ENCODE measurements at places on chromosomes 11 and 22.

- no peak for DNase-seq
Observed at GRCh38 chr11:134466156-134466555, 54.1 kb upstream of the B3GAT1 start.

DNA sequence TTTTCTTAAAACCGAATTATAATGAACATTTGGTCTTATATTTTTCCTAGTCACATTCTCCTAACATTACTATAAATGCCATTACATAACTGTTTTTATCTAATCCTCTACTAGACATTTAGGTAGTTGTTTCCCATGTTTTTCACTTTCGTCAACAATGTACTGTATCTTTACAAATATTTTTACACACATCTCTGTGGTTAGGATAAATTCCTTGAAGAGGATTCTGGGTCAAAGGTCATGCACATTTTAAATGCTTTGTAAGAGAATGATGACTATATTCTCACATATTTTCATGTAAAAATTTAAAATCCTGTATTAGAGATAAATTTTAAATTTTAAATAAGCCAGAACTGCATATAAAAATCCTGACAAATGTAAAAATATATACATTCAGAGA lies 61.3 kb upstream of the CLNS1A start:
- DNase-seq, result no peak

DNA sequence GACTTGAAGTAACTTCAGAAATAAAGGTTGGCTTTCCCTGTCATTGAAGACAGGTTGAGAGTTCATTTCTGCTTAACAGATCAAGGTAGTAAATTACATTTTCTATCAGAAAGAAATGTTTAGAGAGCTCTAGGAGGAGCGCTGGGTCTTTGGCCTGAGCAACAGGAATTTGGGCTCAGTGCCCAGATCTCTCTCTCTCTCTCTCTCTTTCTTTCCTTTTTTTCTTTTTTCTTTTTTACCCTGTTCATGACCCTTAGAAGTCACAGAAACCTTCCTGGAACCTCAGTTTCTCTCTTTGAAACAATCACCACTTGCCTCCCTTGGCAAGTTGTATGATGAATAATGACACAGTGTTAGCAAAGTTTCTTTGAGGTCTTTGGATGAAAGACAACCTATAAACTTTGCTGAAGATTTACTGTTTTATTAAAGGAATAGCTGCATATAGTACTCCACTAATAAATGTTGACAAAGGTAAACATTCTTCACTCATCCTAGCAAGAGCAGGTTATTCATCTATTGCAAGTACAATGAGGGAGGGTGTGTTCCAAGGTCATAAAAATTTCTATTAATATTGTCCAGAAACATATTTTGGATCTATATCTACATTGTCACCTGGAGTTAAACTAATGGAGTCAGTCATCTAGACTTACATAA lies 35.5 kb upstream of the RASSF10 start:
- DNase-seq, result no peak

DNA sequence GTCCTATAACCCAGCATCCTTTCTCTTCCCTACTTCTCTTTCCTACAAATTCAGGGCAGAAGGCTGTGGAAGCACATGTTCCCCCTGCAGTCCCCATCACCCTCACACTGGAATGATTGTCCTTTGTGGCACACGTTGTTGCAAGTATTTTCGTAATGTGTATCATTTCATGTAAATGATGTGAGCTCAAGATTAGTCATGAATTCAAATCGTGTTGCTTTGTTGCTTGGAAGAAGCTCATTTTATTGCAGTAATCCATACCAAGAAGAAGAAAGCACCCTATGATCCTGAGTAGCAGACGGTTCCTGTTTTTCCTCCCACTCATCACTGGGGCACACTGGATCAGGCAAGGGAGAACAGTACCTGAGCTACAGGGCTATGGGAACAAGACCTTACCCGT lies 173.4 kb downstream of the NCAM1 start:
- no peak for DNase-seq

DNA sequence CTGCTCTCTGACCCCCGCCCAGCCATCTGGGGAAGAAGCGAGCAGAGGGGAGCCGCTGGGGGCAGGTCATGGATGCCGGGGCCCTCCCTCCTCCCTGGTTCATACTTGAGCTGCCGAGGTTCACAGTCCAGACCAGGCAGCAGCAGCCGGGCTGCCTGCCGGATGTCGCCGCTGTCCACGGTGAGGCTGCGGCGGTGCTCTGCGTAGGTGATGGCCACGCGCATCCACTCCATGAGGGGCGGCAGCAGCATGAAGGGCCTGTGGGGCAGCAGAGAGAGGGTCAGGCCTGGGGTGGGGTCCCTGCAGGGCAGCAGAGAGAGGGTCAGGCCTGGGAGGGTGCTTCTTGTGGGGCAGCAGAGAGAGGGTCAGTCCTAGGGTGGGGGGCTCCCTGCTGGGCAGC lies 67.6 kb downstream of the NAT10 start:
- DNase-seq, result no peak

- no peak for DNase-seq
Observed at GRCh38 chr11:86790867-86791849, 9.2 kb upstream of the PRSS23 start.

DNA sequence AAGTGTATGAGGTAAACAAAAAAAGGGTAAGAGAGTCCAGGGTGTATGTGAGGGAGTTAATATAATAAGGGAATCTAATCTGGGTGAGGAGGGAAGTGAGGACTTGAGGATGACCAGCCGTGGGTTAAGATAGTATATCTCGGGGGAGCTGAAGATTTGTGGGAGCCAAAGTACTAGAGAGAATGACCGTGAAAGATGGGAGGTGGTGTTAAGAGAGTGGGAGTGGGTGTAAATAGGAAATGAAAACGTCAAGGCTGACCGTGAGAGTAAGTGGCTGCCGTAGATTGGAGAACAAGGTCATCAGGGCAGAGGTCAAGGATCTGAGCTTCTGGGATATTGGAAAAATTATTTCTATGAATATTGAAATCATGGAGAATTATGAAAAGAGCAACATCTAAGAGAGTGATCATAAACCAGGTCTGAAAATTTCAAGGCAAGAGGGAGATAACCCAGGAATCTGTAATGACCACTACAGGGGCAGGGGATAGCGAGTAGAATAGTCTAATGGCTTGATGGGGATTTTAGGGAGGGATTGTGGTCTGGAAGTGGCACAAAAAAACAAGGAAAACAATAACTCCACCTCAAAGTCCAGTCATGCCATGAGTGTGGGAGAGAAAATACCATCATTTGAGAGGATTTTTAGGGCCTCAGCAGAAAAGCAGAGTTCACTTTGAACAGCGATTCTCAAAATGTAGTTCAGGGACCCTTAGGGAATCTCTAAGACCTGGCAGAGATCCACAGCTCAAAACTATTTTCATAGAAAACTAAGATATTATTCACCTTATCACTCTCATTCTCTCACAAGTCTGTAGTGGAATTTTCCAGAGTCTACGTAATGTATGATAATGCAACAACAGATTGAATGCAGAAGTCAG lies 72.0 kb downstream of the PRR5L start:
- no peak for DNase-seq

- no peak for DNase-seq
Observed at GRCh38 chr11:26983645-26984044, 10.3 kb upstream of the FIBIN start.

DNA sequence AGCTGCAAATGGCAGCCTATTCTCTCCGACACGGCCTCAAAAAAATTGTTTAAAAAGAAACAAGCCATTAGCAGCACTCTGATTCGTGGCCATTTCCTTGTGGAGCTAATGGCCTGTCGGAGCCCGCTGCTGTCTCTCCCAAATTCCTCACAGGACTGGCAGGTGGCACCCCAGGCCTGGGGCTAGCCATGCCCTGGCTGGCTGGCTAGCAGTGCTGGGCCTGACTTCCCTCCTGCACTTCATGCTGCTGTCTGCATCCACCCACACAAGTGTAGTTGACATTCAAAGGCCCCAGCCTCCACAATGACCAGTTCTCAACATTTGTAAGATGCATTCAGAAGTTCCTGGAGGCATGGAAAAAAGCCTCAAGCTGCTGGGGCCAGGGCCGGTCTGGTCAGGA lies 61.5 kb downstream of the SMCO4 start:
- no peak for DNase-seq

- DNase-seq, result no peak
Observed at GRCh38 chr11:10320736-10321465, 16.0 kb downstream of the ADM start.

DNA sequence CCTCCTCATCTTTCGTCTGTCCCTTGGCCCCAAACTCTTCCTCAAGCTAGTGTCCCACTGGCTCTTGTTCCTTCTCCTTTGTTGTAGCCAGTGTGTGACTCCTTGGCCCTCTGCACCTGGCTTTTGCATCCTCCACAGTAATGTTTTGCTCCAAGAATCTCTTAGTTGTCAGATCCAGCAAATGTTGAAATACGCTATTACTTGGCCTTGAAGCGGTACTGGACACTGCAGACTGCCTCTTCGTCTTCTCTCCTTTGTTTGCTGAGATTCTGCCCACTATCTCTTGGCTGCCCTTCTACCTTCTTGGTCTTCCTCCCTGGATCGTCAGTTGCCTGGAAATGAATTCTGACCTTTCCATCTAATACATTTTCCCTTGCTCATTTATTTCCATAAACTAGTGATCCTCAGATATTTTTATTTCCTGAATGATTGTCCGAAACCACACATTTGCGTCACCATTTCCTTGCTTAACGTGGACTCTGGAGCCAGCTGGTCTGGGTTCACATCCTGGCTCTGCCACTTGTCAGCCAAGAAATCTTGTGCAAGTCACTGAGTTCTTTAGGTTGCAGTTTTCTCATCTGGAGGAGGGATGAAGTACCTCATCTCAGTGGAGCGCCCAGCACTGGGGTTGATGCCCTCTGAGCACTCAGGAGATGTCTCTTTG lies 113.6 kb downstream of the LDLRAD3 start:
- DNase-seq, result no peak

- no peak for DNase-seq
Observed at GRCh38 chr11:108558222-108558621, 35.3 kb downstream of the EXPH5 start.

- DNase-seq, result no peak
Observed at GRCh38 chr11:42195289-42196013, 736.0 kb upstream of the LRRC4C start.

GRCh38 chr11:115906171-115906570 lies 402.0 kb upstream of the CADM1 start:
- DNase-seq, result no peak

GRCh38 chr11:10494636-10495463 lies 39.8 kb downstream of the AMPD3 start:
- DNase-seq, result no peak

DNA sequence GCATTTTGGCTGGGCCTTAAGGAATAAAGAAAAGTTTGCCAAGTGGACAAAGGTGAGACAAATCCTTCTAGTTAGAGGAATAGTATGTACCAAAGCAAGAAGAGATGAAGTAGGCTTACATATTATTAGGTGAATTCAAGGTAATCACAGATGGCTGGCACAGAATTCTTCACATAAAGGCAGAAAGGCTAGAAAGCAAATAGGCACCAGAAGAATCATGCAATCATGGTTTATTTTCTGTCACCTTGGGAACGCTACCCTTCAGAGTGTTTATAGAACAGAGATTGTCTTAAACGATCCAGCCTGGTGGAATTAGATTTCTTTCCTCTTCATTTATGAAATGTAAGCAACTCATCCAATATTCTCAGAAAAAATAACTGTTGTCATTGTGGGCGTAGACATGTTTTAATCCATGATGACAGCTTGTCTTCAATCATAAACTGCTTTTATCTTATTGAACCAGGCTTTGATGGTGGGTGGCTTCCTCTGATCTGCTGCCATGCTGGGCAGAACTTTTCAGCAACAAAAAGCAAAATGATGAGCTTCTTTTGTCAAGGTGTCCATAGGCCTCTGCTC lies 49.0 kb upstream of the CSNK2A3 start:
- no peak for DNase-seq

DNA sequence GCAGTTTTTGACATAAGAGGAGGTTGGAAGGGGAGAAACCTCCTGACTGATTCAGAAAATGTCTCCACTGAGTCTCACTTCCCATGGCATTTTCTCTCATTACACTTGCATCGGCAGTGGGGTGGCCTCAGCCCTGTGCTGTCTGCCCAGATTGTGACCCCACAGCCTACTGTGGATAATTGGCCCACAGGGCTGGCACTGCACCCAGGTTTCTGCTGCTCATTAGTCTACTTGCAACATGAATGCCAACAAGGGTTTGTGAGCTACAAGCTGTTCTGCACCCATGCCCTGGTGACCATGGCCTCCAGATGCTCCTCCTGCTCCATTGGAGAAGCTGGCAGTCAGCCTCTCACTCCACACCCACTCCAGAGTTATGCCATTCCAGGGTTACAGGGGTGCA lies 296.0 kb downstream of the CTTN start:
- DNase-seq, result no peak

DNA sequence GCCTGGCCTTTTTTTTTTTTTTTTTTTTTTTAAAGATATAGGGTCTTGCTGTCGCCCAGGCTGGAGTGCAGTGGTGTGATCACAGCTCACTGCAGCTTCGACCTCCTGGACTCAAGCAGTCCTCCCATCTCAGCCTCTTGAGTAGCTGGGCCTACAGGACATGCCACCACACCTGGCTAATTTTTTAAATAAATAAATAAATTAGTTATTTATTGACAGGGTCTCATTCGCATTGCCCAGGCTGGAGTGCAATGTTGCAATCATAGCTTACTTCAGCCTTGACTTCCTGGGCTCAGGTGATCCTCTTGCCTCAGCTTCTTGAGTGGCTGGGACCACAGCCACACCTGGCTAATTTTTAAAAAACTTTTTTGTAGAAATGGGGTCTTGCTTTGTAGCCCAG lies 10.5 kb downstream of the AP2A2 start:
- no peak for DNase-seq

- DNase-seq, result no peak
Observed at GRCh38 chr11:116689413-116690127, 83.2 kb downstream of the BUD13 start.

- DNase-seq, result no peak
Observed at GRCh38 chr11:126452241-126453101, 97.0 kb downstream of the ST3GAL4 start.

DNA sequence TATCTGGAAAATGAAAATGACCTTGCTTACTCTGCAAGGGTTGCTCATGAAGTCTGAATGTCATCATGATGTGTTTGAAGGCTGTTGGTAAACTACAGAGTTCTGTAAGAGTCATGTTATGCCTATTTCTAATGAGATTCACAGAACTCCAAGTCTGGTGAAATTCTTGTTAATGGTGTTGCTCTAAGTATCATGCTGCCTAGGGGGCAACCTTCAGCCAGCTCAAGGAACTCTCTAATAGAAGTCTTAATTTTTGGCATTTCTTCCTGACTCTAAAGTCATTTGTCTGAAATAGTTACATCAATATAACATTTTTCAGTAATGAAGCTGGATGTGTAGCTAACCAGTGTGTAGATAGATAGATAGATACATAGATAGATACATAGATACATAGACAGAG lies 302.8 kb downstream of the FAT3 start:
- DNase-seq, result no peak

- DNase-seq, result no peak
Observed at GRCh38 chr11:8296872-8297271, 33.2 kb upstream of the LMO1 start.

GRCh38 chr11:27545946-27546345 lies 39.4 kb upstream of the LIN7C start:
- no peak for DNase-seq

DNA sequence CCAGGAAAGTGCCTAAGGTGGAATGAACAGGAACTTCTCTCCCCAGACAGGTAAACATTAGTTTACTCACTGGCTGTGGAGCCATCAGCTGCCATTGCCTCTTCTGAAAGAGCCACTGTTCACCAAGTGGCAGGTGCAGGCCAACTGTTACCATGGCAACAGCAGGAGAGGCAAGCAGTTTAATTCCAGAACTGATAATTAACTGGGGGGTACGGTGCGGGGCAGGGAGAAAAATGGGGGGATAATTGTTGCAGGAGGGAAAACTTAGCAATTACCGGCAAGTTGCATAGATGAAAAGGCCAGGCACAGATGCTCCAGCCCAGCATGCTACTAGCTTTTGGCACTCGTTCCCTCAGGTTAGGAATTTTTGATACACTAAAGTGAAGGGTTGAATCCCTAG lies 85.1 kb downstream of the TRIM44 start:
- DNase-seq, result no peak

Measured in stimulated activated CD4-positive, alpha-beta T cell treated with anti-CD3 and anti-CD28 coated beads, Interleukin-2, amount 100 ng/mL, for 24 hours (primary cell).